GM18507 (cell line): ENCODE measurements at places on chromosomes 7 and 10.

GRCh38 chr7:146116521-146117222 is at the start of gene CNTNAP2:
Gene CNTNAP2 (plus strand): TSS chr7:146116801. CDS start chr7:146116877, 76 bp downstream.
- no peak for DNase-seq

- no peak for DNase-seq
Measured at GRCh38 chr7:71286336-71286735, 154.4 kb downstream of the GALNT17 start.

DNA sequence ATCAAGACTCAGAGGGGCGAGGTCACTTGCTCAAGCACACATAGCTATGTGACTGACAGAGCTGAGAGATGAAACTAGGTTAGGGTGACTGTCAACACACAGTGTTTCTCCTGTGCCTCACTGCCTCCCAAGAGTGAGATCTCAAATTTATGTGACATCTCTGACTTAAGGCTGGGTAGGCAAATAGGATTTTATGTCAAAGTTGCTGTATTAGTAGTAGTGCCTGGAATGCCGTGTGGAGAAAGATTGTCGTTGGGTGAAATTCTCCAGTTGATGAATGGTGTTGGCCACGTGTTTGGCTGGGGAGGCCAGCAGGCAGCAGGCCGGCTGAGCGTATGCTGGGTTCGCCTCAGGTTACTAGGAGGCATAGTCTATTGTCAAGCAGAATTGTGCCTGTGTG is 148.3 kb upstream of the BMPER start:
- no peak for DNase-seq

DNA sequence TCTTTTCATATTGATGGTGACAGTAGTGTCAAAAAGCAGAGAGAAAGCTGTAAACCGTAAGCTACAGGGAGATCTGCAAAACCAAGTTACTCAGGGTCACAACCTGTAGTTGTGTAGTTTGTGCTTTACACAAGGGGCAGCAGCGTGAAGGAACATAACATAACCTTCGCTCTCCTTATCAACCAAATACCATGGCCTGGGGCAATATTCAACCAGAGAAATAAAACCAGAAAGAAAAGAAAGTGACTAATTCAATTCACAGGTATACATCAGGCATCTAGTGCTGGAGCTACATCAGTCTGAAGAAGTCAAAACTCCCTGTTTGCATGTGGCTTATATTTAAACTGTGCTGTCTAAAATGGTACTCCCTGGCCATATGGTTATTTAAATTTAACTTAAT is 224.3 kb downstream of the TWIST1 start:
- no peak for DNase-seq

DNA sequence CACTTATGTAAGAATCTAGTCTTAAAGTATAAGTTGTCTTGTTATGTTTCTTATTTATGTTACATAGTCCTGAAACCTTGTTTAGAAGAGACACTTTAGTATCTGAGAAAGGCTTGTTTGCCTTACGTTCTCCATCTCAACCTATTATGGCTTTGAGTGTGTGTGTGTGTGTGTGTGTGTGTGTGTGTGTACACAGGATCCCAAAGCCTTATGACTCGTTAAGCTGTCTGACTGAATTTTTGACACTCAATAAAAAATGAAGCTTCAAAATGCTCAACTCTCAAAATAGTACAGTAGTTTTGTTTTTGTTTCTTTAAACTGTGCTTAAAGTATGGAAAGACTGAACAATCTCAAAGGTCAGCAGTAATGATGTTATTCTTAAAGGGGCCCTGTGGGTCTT is 18.0 kb downstream of the CALU start:
- no peak for DNase-seq
